ENCODE measurements at places on chromosomes 12 and 14. TPM values are rescaled to one million over a fixed set of nuclear protein-coding genes. Genes with fewer than 3 reads are reported as not detected.

The LTBR gene
- total RNA-seq, result not detected

The OR4E2 gene
- not detected for total RNA-seq

The RPGRIP1 gene
- not detected for total RNA-seq

The TAS2R30 gene
- total RNA-seq, result 5.1 TPM

The HOXC13 gene
- not detected for total RNA-seq

The FOXG1 gene
- not detected for total RNA-seq

The ZNF839 gene
- 13.6 TPM for total RNA-seq

The IPO8 gene
- 29.7 TPM for total RNA-seq

The C12orf54 gene
- not detected for total RNA-seq

The KCNA1 gene
- total RNA-seq, result 0.05 TPM

The OTX2 gene
- total RNA-seq, result 18.8 TPM

The EPYC gene
- not detected for total RNA-seq

The MMP17 gene
- total RNA-seq, result 65.8 TPM

The TBX3 gene
- total RNA-seq, result 3.0 TPM

The LRRC43 gene
- 4.3 TPM for total RNA-seq

The VWF gene
- 0.37 TPM for total RNA-seq

The KRT78 gene
- total RNA-seq, result not detected
